ENCODE measurements at places on chromosomes 2 and 18.

GRCh38 chr18:40120796-40121391 lies 1834.1 kb upstream of the PIK3C3 start:
- no peak for DNase-seq

GRCh38 chr2:169049142-169049541 lies 18.0 kb upstream of the ABCB11 start:
- no peak for DNase-seq

DNA sequence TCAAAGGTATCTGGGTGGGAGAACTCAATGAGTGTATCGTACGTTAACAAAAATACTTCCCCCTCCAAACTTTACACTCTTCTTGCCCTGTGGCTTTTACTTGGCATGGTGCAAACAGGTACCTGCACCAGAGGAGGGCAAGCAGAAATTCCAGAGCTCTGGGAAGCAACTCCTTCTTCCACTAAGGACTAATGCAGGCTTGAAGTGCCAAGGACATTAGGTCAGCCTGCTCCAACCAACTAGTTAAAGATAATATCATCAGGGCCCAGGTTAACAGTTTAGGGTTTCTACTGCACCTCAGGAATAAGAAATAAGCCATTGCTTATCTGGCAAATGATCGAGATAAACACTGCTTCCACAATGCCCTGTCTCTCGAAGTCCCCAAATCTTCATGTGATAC lies 70.4 kb downstream of the LRPPRC start:
- no peak for DNase-seq

DNA sequence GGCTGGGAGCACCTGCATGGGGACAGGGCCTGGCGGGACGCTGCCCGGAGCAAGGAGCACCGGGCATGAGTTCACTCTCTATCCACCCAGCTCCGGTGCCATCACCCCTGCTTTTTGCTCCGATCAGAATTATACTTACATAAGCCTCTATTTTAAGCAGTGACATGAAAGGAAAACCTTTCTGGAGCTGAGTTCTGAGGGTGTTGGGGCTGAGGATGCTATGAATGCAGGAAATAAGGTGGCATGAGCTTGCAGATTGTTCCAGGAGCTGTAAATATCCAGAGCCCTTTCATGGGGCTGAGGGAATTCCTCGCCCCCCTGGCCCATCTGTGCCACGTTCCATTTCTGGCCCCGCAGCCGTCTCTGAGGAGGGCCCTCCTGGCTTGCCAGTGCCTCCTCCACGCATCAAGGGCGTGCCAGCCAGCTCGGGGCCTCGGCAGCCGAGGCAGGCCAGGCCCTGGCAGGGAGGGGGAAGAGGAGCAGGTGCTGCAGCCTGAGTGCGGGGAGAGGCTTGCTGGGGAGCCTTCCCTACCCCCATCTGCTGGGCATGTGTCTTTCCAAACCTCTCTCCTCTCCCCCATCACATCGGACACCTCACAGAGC lies 91.7 kb upstream of the MCFD2 start:
- DNase-seq, result no peak

GRCh38 chr2:29295845-29296244 lies 180.6 kb downstream of the CLIP4 start:
- DNase-seq, result no peak

DNA sequence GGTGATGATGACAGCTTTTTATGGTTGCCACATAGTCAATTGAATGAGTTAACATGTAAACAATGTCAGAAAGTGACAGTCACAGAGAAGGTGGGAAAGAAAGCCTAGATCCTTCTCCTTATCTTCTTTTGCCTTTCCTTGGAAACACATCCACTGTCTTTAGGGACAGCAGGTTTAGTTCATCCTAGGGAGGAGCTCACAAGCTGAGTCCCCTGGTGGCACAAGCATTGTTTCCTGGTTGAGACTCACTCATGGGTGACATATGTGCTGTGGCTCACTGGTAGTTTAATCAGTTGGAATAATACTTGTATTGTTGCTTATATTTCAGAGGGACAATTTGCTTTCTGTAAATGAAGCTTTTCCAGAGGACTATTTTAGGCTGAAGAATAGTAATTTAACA lies 598.5 kb downstream of the CNTNAP5 start:
- DNase-seq, result no peak

GRCh38 chr2:179222076-179222475 lies 42.6 kb downstream of the SESTD1 start:
- no peak for DNase-seq

GRCh38 chr2:67652679-67653078 lies 255.5 kb downstream of the ETAA1 start:
- DNase-seq, result no peak

GRCh38 chr2:3323360-3324035 lies 54.1 kb downstream of the EIPR1 start:
- no peak for DNase-seq

- DNase-seq, result no peak
Observed at GRCh38 chr2:219314804-219315468, 5.7 kb upstream of the PTPRN start.

DNA sequence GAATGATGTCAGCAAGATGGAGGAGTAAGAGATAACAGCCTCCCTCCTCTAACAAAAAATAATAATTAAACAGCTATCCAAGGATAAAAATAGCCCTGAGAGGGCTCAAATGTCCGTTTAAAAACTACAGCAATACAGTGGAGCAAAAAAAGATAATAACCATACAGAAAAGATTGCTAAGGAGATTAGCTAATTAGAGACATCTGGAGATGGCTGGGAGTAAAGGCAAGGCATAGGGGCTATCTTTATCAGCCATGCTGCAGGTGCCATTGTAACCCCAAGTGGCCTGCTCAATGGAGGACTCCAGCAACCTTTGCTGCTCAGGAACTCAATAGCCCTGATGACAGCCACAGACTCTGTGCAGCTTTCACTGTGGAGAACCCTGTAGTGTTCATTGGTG lies 42.7 kb downstream of the MDH1 start:
- no peak for DNase-seq

- DNase-seq, result no peak
Observed at GRCh38 chr2:62653582-62654422, 51.7 kb upstream of the EHBP1 start.

- DNase-seq, result no peak
Observed at GRCh38 chr2:47896450-47896968, 9.8 kb downstream of the FBXO11 start.

GRCh38 chr2:196403471-196403870 lies 232.1 kb upstream of the STK17B start:
- DNase-seq, result no peak

GRCh38 chr2:241289597-241289996 lies 25.9 kb downstream of the HDLBP start:
- no peak for DNase-seq

DNA sequence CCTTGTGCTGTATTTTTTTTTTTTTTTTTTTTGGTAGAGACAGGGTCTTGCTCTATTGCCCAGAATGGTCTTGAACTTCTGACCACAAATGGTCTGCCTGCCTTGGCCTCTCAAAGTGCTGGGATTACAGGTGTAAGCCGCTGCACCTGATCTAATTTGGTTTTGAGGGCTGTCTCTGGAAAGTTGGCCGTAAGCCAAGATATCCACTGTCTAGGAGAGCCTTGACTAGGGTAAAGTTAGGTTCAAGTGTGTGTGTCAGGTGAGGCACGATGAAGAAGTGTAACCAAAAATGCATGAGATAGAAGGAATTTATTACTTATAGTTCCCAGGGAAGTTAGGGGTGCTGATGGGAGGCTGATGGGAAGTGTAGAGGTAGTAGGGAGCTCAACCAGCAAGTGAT lies 46.7 kb downstream of the INO80C start:
- no peak for DNase-seq

DNA sequence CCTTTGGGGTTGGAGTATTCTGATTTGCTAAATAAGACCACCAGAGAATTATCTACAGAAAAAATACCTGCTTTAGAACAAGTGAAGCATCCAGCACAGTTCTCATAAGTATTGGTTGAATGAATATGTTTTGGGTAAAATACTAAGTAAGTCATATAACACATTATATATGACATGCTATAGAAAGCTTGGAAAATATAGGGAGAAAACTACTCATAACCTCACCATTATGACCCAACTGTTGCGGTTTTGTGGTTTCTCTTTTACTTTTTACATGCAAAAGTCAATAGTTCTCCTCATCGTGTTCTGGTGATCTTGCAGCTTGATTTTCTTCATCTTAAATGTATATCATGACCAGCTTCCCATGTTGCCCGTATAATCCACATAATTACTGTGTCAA lies 66.2 kb downstream of the DIPK1C start:
- DNase-seq, result no peak

DNA sequence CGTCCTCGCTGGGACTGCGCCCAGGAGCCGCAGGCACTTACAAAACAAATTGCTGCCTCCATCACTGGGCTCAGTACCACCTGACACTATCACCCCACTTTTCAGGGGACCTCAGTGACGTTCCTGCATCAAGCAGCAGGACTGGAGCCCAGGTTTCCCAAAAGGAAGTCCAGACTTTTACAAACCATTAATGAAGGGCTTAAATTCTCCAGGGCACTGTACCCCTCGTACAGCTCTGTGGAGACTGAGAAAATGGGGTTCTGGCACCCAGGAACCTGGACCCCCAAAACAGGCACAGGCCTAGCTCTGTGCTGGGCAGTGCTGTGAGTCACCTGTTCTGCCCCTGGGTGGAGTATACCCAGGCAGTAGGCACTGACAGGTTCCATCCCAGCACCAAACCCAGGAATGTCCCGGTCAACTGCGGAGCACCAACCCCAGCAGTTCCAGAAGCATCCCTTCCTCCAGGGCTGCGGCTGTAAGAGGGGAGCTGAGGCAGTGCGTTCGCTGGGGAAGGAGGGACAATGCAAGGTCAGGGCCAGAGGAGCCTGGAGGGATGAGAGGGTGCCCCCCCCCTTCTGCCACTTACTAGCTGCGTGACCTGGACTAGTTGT lies 24.6 kb upstream of the NOTO start:
- DNase-seq, result no peak

GRCh38 chr2:238158018-238158508 lies 707 bp upstream of the ERFE start:
- no peak for DNase-seq

GRCh38 chr2:38720613-38721241 lies 30.4 kb downstream of the SRSF7 start:
- peak; percentile 85 for DNase-seq

DNA sequence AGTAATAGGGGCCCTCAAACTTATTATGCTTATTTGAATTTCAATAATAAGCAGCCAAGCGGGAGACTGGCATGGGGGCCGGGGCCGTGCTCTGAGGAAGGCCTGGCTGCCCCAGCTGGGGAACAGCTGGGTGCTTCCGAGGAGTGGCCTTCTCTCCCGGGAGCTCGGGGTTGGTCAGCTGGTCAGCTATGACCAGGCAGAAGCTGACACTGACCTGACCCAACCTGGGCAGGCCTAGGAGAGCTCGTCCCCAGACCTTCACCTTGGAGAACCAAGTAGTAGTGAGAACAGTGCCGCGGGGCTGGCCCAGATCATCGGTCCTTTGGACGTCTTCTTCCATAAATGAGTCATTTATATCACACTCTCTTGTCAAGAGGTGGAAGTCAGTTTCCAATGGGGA lies 36.1 kb downstream of the RRM2 start:
- DNase-seq, result no peak

DNA sequence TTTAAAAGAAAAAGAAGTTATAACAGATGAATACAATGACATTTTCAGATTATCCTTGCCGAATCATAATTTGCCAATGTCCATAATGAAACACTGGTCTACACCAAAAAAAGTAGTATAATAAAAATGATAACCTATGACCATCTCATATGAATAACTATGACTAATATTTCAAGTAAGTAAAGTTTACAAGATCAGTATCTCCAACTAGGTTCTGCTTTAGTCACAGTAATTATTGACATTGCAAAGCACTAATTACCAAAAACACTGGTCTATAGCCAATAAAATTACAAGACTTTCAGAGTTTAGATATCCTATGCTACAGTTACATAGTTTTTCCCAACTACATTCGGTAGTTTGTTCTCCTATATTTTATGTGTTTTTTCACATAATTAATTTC lies 136.7 kb downstream of the MEMO1 start:
- DNase-seq, result no peak

DNA sequence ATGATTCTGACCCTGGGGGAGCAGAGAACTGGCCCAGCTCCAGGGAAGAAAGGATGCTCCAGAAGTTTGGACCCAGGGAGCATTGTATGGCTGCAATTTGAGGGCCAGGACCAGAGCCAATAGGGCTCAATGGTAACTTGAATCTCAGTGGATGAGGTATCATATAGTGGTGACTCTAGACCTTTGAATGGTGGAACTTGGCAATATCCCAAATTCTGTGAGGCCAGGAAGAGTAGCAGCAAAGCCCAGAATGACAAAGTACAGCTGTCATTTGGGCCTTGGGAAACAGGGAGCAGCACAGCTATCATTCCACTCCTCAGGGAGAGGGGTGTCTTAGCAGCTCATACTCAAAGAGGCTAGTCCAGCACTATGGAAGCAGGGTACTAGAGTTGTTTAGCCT lies 332.9 kb upstream of the RBMS1 start:
- no peak for DNase-seq

DNA sequence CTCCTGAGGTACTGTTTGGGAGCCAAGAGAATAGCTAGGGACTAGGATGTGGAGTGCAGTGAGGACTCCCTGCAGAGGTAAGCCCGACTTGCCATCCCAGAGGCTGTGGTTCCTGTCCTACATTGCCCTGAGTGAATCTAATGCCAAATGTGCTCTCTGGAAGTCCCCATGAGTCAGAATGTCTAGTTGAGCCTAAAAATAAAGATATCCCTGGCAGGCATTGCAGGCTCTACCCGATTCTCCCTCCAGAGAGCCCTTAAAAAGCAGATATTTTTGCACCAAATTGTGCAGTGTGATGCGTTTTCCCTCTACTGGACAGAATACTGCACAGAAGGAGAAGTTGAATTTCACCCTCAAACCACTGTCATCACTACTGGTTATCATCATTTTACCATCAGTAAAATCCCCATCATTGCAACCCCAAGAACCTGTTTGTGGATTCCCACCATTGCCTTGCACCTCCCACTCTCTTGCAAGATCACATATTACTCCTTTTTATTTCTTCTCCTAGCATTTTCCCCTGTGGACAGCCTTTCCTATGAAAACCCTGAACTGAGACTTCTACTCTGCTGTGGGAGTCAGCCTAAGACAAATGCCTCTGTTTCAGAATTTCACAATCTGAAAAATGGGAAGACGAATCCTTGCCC lies 98.0 kb downstream of the MARCHF4 start:
- no peak for DNase-seq

DNA sequence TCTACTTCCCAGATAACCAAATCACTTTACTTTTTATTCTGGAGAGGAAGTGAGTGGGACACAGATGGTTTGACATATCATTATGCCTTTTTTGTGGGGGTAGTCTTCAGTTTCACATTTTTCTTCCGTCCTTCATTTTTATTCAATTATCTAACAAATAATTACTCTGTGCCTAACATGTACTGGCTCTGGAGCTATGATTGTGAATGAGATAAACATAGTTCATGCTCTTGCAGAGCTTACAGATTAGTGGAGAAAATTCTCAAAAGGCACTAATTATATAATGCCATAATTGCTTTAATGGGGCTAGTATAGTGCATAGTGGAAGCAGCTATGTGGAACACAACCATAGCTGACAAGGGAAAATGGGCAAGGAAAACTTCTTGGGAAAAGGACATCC lies 303.6 kb upstream of the TFPI start:
- no peak for DNase-seq

DNA sequence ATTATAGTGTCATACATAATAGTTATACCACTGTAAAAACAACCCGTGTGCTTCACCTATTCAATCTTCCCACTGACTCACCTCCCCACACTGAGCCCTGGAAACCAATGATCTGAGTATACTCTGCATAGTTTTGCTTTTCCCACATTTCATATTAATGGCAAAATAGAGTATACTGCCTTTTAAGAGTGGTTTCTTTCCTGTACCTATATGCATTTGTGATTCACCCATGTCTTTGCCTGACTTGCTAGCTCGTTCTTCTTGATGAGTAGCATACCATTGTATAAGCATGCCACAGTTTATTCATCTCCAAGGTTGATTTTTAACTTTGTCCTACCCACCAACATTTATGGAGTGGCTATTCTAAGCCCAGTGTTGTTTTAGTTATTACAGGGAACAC lies 686.4 kb downstream of the PLCL1 start:
- no peak for DNase-seq
